ENCODE measurements at places on chromosomes 5 and 9. TPM values are rescaled to one million over a fixed set of nuclear protein-coding genes. Genes with fewer than 3 reads are reported as not detected.

Gene TICAM2
- 1.6 TPM for total RNA-seq

Gene CCNJL
- 1.5 TPM for total RNA-seq

Gene OR1J1
- total RNA-seq = not detected

Gene MGAT1
- 208 TPM for total RNA-seq

Gene SPATA31D4
- total RNA-seq = not detected

Gene ANKRD31
- 0.21 TPM for total RNA-seq

Gene ARL14EPL
- 0.21 TPM for total RNA-seq

Gene TMEM174
- not detected for total RNA-seq

Gene LRRC70
- 4.6 TPM for total RNA-seq

Gene CCDC192
- total RNA-seq = 2.1 TPM

Gene FAM163B
- total RNA-seq = 1.0 TPM

Gene SHLD3
- total RNA-seq = 0.90 TPM

Gene ADCY2
- total RNA-seq = 8.8 TPM

Gene TEX48
- not detected for total RNA-seq

Gene DOCK8
- total RNA-seq = 16.2 TPM

Gene NMUR2
- not detected for total RNA-seq

Gene NHP2
- total RNA-seq = 139 TPM

Gene IFNA2
- not detected for total RNA-seq

Gene TSSK1B
- 0.63 TPM for total RNA-seq

Gene TRIM36
- total RNA-seq = 3.7 TPM

Gene SPACA9
- 4.2 TPM for total RNA-seq

Gene LRRC26
- not detected for total RNA-seq

Gene CYSRT1
- total RNA-seq = not detected

Gene SLC23A1
- not detected for total RNA-seq

Gene KCNT1
- not detected for total RNA-seq

Gene B4GALT7
- 27.3 TPM for total RNA-seq

Gene BTNL3
- not detected for total RNA-seq

Gene IFNA13
- not detected for total RNA-seq

Gene PCDHA3
- 0.84 TPM for total RNA-seq

Gene GPSM1
- total RNA-seq = 31.0 TPM

Gene RNF183
- 0.20 TPM for total RNA-seq

Gene DOCK2
- 14.9 TPM for total RNA-seq

Gene ADRB2
- 4.8 TPM for total RNA-seq

Gene ROR2
- 4.2 TPM for total RNA-seq

Gene DMGDH
- total RNA-seq = 15.5 TPM

Gene PITX1
- total RNA-seq = 1.1 TPM

Gene CCL27
- total RNA-seq = not detected

Gene CLIC3
- 120 TPM for total RNA-seq

Gene SELENOP
- 808 TPM for total RNA-seq

Gene SLC34A3
- total RNA-seq = not detected

Measured in tibial nerve (tissue), 4 donors.